Breast epithelium (tissue), 4 donors: ENCODE measurements at places on chromosomes 11 and 22. TPM values are rescaled to one million over a fixed set of nuclear protein-coding genes. Genes with fewer than 3 reads are reported as not detected.

- DNase-seq = no peak
These were observed 15.8 kb upstream of the TCF20 start for GRCh38 chr22:42286205-42286604.

DNA sequence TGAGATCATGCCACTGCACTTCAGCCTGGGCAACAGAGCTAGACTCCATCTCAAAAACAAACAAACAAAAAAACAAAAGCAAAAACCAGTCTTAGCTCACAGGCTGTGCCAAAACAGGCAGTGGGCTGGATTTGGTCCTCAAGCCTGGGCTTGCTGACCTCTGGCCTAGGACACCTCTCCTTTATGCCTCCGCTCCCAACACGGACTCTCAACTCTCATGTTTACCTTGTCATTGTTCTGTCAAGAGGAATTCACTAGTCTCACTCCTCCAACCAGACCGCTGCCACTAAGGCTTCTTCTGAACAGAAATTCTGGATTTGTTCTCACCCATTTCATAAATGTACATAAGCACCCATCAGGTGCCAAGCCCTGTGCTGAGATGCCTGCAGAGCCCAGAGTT is 42.6 kb downstream of the FAM83F start:
- peak; percentile 42 for DNase-seq

GRCh38 chr11:13333456-13333957 is 55.9 kb downstream of the BMAL1 start:
- no peak for DNase-seq

- DNase-seq = no peak
These were observed 57.8 kb upstream of the ARHGAP32 start for GRCh38 chr11:129249923-129250322.

GRCh38 chr11:122404571-122404970 is 251.0 kb upstream of the UBASH3B start:
- no peak for DNase-seq

DNA sequence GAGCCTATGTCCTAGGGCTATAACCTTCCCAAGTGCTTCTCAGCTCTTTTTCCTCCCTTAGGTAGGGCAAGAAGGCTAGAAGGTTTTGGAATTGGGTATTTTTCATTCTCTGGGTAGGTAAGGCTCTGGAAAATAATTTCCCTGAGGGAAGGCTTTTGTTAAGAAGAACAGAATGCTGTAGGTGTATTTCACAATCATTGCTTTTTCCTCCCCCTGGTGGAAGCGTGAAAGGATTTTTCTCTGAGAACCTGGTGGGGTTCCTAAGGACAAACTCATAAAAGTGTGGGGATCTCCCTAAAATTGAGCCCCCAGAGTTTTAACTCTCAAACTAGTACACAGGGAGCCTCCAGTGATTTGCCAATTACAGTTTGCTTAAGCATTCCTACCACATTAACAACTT is 41.1 kb upstream of the NARS2 start:
- DNase-seq = no peak

TSSK2 gene
- not detected for total RNA-seq

DGAT2 gene
- 134 TPM for total RNA-seq
